ENCODE measurements at places on chromosomes 3 and 15.

DNA sequence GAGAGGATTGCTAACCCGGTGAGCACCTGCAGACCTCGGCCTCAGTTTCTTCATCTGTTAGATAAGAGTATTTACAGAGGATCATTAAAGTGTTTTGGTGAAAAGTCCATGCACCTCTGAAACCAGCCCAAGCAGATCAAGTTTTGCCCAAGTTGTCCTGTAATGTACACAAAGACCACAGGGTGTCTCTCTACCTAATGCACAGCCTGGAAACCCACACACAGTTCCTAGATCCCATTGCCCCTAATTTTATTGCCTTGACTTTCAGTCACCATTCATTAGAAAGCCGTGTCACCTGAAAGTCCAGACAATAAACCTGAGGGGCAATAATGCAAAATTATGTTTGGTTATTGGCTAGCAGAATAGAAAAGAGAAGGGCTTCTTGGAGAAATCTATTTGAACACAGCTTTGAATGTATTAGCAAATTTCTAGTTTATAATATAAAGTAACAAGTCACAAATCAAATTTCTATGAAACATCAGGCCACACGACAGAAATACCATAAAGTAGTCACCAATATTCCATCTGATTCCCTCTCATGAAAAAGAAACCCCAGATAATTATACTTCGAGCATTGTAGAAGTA is 161.3 kb upstream of the SLC2A2 start:
- DNase-seq, result peak; percentile 10

DNA sequence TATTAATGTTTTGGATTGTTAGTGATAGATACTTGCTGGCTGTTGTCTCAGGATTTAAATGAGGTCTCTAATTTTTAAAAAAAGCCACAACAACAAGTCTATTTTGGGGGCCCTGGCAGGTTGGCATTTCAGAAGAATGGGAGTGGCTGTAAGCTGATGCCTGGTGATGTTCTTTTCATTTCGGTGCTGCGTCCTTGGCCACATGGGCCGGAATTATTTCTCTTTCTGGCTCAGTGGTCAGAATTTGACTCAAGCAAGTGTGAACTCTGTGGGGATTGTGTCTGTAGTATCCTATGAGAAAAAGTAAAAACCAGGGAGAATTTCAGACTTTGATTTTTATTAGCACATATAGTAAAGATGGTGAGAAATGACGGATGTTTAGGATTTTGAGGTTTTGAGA is 203.0 kb downstream of the AKAP13 start:
- no peak for DNase-seq

DNA sequence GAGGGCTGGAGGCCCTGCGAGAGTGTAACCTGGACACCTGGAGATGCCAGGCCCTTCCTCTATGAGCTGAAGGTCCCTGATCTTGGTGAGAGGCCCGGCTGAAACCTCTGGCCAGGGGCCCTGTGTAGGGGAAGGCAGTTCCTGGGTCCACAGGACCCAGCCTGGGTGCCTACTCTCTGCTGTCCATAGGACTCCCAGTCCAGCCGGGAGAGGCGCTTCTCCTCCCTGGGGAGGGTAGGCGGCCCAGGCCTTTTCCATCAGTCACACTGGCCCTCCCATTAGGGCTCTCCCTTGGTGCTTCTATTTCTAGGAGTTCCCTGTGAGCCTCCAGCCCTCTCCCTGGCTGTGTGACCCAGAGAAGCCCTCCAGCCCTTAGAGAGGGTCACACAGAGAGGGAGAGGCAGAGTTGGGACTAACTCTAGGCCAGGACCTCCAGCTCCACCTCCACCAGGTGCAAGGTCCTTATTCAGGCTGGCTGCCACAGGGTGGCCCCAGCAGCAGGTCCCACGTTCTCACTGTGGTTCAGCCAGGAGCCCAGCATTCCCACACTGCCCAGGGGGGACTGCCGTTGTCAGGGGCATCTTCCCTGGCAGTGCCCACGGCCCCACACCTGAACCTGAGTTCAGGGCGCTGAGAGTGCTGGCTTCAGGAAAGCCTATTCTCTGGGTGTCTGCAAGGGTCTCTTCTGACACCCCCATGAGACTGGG is 146.8 kb downstream of the SMAD6 start:
- no peak for DNase-seq

GRCh38 chr3:23739536-23739935 is 66.2 kb upstream of the UBE2E1 start:
- no peak for DNase-seq

DNA sequence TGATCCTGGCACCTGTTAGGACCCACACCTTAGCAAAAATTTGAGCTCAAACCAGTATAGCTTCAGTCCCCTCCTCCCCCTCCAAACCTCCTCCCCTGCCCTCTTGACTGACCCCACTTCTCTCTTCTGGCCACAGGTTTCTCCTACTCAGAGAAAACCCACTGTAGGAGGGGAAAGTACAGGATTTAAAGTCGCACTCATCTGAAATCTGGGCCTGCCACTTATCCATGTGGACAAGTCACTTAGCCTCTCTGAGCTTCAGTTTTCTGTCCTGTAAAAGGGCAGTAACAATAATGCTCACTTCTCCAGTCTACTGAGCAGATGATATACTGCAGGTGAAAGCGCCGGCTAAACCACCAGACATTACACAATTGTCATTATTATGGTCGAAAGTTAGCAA is 142.7 kb downstream of the MEGF11 start:
- no peak for DNase-seq

- DNase-seq, result no peak
These were observed 124.8 kb downstream of the CHDH start for GRCh38 chr3:53721187-53722119.

DNA sequence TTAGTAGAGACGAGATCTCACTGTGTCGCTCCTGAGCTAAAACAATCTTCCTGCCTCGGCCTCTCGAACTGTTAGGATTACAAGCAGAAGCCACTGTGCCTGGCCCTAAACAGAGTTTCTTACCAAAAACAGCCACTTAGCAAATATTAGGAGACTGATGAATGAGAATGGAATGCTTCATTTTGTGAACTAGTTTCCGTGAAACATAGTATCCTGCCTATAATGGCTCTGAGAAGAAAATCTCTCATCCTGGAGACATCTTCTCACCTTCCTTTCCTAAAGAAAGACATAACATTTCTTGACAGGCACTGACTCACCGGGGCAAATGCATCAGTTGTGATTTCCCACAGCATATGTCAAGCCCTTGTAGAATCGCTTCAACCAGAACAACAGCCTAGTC is 44.9 kb downstream of the GJD2 start:
- no peak for DNase-seq

DNA sequence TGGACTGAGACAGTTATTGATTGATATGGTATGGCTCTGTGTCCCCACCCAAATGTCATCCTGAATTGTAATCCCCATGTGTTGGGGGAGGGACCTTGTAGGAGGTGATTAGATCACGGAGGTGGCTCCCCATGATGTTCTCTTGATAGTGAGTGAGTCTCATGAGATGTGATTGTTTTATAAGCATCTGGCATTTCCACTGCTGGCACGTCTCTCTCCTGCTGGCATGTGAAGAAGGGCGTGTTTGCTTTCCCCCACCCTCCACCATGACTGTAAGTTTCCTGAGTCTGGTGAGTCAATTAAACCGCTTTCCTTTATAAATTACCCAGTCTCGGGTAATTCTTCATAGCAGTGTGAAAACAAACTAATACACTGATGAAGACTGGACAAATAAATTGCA is 105.6 kb upstream of the MELTF start:
- no peak for DNase-seq

GRCh38 chr15:78360367-78360801 is 20.2 kb downstream of the CRABP1 start:
- no peak for DNase-seq

- peak; percentile 70 for DNase-seq
These were observed 831 bp upstream of the ROBO2 start for GRCh38 chr3:77038930-77039605.

DNA sequence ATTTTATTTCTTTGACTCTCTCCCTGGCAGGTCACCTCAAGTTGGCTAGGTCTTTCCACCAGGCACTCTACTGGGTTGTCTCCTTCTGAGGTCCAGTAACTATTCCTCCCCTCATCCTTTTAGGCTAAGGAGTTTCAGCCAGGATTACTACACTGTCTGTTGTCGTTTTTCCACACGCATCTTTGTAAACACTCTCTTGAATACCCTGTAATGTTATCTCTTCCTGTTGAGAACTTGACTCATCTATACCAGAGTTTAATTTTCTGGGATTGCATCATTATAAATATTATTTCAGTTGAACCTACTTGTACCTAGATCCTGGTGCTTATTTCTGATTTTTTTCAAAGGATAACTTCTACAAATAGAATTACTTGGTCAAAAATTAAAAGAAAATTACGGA is 138.3 kb downstream of the SQOR start:
- no peak for DNase-seq

GRCh38 chr15:62190675-62191074 is 25.6 kb upstream of the C2CD4B start:
- DNase-seq, result no peak

DNA sequence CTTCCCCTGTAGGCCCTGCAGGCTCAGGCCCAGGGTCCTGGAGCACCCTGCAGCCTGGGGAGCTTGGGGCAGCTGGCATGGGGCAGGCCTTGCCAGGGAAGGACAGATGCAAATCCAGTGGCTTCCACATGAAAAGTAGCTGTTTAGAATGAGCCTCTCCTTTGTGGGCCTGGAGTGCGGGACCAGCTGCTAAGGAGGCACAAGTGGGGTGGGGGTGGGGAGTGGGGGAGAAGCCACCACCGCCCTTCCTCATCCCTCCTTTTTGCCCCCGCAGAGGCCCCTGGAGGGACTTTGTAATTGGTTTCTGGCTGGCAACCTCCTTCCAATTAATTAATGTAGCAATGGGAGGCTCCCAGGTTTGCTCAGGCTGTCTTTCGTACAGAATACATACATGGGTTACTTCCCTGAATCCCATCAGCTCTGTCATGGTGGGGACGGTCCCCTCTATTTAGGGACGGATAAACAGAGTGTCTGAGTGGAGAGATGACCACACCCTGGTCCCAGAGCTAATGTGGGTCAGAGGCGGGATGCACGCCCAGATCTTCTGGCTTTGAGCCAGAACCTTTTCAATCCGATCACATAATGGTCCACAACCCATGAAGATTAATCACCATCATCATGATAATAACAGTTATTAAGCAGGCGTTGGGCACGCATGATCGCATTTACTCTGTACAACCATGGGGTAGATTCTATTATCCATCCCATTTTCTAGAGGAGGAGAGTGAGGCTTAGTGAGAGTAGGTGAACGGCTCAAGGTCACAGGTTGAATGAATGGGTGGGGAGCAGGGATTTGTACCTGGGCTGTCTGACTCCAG is 6.2 kb downstream of the CORO2B start:
- DNase-seq, result no peak

DNA sequence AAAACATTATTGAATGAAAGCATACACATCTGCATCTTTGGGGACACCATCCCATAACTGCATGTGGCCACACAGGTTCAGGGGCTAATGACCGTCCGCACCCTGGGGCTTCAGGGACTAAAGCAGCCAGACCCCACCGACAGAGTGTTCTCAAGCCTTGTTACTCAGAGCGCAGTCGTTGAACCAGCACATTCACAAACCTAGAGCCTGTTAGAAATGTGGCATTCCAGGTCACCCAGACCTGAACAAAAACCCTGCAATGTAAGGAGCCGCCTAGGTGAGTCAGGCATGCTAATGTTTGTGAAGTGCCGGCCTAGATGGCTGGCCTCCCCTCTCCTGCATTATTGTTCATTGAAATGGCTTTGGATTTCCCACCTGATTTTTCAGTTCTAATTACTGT is 52.3 kb upstream of the HACD2 start:
- no peak for DNase-seq

- no peak for DNase-seq
These were observed 93.7 kb downstream of the ADAMTS9 start for GRCh38 chr3:64594134-64594533.

DNA sequence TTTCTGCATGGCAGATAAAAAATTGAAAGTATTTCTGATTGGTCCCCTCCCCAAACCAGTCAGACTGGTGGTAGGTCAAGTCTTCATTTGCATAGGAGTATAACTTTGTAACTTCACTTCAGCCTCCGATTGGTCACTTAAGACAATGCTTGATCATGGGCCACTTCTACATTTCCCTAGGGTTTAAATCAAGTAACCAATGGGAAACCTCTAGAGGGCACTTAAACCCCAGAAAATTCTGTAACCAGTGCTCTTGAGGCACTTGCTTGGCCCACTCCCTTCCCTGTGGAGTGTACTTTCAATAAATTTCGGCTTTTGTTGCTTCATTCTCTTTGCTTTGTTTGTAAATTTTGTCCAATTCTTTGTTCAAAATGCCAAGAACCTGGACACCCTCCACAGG is 225.5 kb downstream of the ARPP21 start:
- DNase-seq, result no peak

GRCh38 chr3:141237701-141238521 is 6.3 kb downstream of the PXYLP1 start:
- DNase-seq, result peak; percentile 64

GRCh38 chr3:127478922-127479321 is 111.6 kb downstream of the TPRA1 start:
- no peak for DNase-seq

DNA sequence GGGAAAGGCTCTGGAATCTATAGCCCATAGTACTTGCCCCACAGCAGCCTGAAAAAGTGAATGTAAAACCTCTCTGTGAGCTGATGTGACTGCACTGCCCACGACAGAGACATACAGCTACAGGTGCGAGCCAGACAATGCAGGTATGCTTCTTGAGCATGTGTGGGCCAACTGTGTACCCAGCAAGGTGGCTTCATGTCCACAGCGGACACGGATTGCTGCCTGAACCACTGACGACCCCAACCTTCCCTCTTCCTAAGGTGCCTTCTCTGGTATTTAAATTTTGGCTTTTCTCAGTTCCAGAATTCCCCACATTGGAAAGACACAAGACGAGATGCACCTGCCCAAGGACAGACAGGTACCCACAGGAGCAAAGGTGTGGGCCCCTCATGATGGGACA is 65.8 kb downstream of the SCN5A start:
- DNase-seq, result no peak

DNA sequence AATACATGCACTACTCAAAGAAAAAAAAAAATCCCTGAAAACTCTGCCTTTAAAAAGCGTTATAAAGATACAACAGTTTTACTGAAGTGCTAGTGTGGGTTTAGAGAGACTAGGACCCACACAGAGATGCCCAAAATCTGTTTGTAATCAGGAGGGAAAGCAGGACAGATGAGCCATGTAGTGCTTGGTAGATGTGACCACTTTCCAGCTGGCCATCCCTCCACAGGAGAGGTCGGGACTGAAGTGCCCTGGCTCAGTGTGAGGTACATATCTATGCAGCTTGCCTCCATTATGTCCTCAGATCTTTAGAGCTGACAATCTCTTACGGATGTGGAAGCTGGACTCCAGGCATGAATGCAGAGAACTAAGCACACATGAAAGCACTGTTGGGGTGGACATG is 57.5 kb upstream of the NANOGP8 start:
- no peak for DNase-seq

- no peak for DNase-seq
These were observed 15.2 kb downstream of the CHAC1 start for GRCh38 chr15:40968290-40969085.

All from SHP77 (cell line).